ENCODE measurements at places on chromosomes 7 and 10.

DNA sequence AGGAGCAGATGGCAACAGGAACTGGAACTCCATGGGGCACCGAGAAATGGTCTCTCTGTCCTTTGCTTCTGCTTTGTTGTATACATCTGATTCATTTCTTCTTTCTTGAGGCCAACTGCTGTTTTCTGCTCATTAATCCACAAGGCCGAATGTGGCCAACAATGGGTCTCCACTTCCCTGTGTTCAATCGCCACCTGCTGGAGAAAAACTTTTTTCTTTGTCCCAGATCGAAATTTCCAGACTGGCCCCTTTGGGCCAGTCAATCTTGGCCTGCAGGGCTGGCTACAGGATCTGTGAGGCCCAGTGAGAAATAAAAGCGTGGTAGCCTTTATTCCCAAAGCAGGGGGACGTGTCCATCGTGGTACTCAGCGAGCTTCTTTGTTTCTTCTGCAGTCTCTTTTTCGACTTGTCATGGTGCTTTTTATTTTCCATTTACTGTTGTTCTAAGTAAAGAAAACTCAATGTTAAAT, 58.8 kb downstream of the PARP12 start:
- DNase-seq = no peak

DNA sequence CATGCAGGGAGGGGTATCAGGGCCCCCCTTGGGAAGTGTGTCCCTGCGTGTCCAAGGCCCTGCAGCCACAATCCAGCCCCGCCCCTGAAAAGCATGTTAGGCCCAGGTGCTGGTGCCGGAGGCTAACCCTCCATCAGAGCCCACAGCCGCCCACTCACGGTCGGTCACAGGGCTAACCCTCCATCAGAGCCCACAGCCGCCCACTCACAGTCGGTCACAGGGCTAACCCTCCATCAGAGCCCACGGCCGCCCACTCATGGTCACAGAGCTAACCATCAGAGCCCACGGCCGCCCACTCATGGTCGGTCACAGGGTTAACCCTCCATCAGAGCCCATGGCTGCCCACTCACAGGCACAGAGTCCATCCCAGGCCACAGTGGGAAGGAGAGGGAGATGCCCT, 426.0 kb downstream of the DNAJB6 start:
- peak; percentile 26 for DNase-seq

DNA sequence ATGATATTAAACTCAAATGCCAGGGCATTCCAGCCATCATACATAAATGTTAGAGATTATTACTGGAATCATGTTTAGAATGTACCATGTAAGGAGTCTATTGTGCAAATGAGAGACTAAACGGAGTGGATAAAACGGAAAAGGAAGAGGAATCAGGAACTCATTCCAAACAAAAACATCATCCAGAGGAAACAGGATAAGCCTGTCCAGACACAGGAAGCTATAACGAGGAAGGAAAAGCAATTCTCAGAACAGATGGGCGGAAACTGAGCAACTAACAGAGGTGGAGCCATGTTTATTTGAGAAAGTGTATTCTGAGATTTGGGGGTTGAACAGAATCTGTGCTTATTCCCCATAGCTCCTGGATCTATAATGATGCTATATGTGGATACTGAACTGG, 52.3 kb upstream of the TRIM24 start:
- DNase-seq = no peak

DNA sequence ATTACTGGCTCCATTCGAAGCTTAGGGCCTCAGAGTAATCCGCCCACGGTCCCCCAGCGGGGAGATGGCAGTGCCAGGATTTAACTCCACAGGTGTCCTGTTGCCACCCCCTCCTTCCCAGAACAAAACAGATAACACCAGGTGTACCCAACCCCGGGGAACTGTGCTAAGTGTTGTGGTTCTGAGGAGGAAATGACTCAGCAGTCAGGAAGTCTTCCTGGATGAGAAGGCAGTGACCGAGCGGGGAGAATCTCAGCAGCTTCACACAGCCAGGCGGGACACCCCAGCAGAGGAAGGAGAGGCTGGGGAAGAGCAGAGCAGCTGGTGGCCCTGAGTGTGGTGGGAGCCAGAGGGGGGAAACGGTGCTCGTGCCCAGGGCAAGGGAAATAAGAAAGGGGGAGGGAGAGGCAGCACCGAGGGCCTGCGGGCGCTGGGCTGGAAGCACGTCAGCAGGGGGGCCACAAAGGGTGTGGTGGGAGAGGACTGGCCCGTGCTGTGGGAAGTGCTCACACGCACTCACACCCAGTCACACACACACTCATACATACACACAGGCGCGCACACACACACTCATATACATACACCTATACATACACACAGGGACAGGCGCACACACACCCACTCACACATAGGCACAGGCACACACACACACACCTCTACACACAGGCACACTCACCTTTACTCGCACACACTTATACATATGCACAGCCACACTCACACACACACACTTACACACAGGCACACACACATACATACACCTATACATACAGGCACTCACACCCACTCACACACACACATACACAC, 59.8 kb upstream of the CHST15 start:
- DNase-seq = no peak

DNA sequence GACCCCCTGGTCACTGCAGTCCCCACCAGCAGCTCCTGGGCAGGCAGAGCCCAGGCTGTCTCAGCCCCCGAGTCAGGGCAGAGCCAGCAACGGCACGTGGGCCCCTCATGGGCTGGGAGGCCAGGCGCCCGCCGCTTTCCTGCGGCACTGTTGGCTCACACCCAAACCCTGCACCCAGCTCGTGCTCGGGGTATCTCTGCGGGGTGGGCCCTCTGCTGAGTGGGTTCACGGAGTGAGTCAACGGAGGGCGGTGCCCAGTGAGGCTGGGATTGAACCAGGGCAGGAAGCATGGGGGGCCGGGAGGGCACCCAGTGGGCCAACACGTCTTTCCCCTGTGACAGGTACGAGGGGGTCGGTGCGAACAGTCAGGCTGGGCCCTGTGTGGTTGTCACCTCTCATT, 28.9 kb downstream of the ADAP1 start:
- peak; percentile 77 for DNase-seq

DNA sequence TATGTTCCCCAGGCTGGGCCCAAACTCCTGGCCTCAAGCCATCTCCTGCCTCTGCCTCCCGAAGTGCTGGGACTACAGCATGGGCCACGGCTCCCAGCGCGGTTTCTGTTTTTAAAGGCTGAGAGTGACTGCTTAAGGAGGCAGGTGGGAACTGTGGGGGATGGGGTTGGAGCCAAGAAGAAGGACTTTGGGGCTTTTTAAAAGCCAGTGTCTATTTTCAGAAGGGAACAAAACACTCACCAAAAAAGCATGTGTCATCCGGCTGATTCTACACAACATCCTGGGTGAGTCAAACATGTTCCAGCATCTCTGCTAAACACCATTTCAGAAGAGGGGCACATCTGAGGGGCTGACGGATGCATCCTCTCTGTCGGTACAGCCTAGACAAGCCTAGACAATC, 824.5 kb downstream of the TYW1 start:
- DNase-seq = no peak

DNA sequence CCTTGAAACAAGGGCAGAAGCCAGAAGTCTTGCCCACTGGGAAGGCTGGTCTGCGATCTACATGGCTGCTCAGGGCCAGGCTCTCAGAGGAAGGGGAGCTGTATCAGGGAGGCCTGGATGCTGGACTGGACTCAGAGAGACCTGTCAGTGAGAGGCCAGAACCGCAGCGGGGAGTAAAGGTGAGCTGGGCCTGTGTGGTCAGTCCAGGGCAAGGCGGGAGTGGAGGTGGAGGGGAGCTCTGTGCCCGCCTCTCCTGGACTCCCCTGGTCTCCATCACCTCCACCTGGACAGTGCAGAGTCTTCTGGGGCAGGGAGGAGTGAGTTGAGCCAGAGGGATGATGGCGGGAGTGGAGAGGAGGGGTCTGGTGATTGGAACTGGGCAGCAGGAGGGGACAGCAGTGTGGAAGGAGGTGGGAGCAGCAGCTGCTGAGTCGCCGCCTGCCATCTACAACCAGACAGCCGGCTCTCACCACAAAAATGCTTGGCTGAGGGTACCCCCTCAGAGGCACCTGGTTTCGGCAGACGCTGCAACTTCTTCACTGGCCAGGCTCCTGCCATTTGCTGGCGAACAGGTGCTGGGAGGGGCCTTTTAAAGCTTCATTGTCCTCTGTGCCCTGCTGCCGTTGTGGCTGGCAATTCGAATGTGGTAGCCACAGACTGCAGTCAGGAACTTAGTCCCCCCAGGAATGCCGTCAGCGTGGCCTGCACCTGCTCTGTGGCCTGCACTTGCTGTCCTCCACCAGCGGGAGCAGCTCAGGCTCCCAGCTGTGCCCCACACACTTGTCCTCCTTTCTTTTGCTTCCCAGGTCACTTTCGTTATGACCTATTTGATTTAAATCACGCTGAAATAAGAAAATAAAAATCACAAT, 3.5 kb downstream of the RASSF4 start:
- no peak for DNase-seq

DNA sequence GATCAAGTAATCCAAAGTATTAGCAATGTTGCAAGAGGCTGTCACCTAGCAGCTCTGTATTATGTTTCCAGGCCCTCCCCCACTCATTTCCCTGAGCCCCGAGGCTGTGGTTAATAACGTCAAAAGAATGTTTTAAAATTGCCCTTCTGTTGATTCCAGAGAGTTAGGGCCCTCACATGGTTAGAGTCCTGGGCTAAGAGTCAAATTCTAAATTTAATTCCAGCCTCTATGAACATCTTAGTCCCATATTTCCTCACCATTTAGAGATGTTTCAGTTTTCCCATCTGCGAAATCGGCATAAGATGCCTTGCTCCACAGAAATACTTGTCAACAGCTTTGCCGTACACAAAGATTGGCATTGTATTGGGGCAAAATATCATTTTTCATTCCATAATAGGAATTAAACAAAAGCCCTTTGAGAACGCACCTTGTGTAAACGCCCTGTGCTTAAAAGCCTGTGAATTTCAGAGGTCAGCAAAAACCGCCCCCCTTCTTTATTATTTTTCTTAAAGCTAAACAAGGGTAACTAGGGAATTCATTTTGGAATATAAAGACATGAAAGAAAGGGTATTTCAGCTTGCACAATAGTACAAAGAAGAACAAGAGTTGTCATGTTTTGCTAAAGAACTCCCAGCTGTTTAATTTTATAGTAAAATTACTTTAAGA, 135.8 kb downstream of the ARID5B start:
- peak; percentile 50 for DNase-seq

- DNase-seq = no peak
These were observed 1.8 kb downstream of the HNRNPA2B1 start for GRCh38 chr7:26198781-26199169.

- DNase-seq = peak; percentile 60
These were observed 186.2 kb upstream of the BMPER start for GRCh38 chr7:33719059-33719581.

DNA sequence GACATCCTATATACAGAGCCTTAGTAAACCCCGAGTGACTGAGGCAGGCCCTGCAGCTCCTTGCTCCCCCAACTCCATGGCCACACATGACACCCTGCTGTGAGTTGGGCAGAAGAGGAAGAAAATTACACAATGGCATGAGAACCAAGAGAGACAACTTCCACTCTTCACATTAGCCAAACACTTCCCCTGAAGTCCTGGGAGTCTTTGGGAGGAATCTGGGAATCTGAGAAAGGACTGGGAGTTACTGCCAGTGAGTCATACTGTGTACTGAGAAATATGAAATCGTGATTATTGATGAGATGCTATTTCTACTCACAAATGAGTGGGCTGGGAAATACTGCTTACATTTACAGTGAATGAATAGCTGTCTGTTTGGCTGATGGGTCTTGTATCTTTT, 116.6 kb downstream of the SPAG6 start:
- no peak for DNase-seq

GRCh38 chr10:95755511-95756004, 405 bp upstream of the ENTPD1 start:
- DNase-seq = no peak

DNA sequence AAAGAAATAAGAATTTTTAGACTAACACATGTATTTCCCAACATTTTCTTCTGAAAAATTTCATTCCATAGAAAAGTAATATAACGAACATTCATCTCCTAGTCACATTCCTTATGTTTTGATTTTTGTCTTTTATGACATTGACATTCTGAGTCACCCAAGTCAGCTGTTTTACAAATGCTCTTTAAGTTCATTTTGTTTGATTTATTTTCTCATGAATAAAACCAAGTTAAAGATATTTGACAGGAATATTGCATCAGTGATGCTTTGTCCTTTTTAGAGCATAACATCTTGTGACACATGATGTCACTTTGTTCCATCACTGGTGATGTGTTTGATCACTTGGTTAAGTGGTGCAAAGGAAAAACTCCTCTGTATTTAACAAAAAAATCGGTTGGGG, 48.4 kb downstream of the HGF start:
- no peak for DNase-seq

DNA sequence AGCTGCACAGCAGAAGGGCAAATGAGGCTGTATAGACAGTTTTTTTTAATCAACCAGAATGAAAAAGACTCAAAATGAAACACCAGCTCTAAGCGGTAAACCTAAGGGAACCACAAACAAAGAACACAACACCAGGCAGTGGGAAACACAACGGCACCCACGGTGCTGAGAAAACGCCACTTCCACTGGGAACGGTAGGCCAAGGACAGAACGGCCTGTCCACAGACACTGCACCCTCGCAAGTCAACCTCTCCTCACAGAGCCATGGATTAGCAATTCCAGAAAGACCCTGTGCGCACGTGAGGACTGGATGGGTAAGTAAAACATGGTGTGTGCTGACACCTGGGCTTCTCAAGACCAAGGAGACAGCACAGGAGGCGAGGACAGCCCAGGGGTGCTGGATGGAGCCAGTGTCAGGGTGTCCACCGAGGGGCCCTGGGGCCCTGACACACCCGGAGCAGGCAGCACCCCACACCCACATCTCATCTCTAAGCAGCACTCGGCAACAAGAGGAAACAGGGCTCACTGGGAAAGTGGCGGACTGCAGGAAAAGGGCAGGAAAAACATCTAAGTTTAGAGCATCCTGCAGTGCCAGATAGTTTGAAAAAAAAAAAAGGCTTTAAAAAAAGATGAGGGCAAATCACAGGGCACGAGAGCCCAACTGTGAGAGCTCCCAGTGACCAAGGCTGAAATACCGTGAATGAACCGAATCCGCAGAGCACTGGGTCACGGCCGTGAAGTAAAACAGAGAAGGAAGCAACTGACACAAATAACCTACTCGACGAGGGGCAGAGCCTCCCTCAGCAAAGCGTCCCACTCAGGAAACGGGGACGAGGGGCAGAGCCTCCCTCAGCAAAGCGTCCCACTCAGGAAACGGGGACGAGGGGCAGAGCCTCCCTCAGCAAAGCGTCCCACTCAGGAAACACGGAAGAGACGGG, 120.2 kb downstream of the MAD1L1 start:
- DNase-seq = no peak

GRCh38 chr7:27159266-27160144, 3.0 kb upstream of the HOXA7 start:
- no peak for DNase-seq

DNA sequence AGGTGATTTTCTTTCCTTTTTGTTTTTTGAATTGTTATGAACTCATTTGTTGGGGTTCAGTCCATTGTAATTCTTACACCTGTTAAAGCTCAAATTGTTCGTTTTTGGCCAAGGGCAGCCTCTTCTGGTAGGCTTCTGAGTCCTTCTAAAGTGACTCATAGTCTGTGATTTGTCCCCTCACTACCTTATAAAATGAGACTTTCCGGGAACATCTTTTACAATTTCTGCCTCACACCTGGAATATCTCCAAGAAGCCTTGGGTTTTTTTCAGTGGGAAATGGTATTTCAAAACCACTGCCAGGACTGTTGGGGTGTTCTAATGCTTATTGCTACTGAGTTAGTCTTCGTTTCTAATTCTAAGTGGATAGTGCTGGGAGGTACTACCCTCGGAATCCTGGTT, 56.7 kb downstream of the BMPR1A start:
- no peak for DNase-seq

- no peak for DNase-seq
These were observed 5.6 kb downstream of the MORN4 start for GRCh38 chr10:97627731-97628130.

Measured in aorta (tissue), 5 donors.